ENCODE measurements at places on chromosomes 12 and 14.

- DNase-seq = no peak
These were observed 225.4 kb downstream of the GALC start for GRCh38 chr14:87767567-87767901.

DNA sequence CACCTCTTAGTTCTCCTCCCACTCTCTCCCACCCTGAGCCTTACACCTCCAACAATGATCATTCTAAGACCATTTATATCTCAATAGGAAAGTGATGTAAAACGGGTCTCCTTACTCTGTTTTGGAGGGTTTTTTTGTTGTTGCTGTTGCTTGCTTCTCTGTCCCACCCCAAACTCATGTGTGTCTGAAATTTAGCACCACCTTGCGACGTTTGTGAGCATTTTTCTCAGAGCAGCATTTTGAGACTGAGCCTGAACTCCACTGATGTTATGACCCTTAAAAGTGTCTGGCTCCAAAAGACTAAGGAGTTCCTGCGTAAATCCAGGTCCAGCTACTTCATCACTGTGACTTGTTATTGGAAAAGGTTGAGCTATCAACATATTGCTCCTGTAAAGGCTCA is 155.0 kb downstream of the DAD1 start:
- no peak for DNase-seq

GRCh38 chr14:24289649-24290280 is 9.8 kb downstream of the DHRS1 start:
- no peak for DNase-seq

DNA sequence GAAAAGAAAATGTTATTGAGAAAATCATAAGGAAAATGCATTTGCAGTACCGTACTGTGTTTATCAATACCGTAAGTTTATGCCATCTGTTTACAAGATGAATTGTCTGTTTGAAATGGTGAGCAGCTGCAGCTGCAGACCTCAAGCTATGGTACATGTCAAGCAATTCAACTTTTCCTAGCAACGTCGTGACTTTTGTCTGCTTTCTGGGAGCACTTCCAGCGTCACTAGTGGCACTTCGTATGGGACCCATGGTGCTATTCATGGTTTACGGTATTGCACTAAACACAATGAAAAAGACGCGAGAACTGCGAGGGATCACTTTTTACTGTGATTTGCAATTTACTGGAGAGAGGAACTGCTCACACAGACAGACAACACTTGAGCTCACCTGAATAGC is 160.8 kb downstream of the UNC79 start:
- no peak for DNase-seq

GRCh38 chr12:47139000-47139681 is 59.4 kb upstream of the AMIGO2 start:
- no peak for DNase-seq

- no peak for DNase-seq
These were observed 32.1 kb upstream of the FRMD6 start for GRCh38 chr14:51619561-51619960.

Measured in hippocampal formation (tissue), 2 donors.